ENCODE measurements at places on chromosomes 1 and 21. TPM values are rescaled to one million over a fixed set of nuclear protein-coding genes. Genes with fewer than 3 reads are reported as not detected.

- DNase-seq: no peak
Measured at GRCh38 chr1:2926447-2927055, 94.7 kb upstream of the ACTRT2 start.

- no peak for DNase-seq
Measured at GRCh38 chr1:51491166-51491981, 27.7 kb downstream of the EPS15 start.

DNA sequence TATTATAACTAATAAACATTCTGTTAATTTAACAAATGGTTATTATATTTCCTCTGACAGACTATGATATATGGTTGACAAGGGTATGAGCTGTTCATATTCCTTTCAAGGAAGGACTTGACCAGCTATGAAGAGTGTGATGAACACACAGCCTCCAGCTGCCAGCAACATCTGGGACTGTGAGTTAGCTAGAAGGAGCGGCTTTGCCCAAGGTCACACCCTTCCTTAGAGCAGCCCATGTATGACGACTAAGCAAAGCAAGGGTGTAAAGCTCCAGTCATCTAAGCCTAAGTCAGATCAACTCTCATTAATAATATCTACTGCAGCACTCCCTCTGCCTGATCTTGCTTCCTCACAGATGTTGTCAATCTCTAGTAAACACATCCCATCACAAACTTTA lies 355.4 kb downstream of the PLPP3 start:
- no peak for DNase-seq

DNA sequence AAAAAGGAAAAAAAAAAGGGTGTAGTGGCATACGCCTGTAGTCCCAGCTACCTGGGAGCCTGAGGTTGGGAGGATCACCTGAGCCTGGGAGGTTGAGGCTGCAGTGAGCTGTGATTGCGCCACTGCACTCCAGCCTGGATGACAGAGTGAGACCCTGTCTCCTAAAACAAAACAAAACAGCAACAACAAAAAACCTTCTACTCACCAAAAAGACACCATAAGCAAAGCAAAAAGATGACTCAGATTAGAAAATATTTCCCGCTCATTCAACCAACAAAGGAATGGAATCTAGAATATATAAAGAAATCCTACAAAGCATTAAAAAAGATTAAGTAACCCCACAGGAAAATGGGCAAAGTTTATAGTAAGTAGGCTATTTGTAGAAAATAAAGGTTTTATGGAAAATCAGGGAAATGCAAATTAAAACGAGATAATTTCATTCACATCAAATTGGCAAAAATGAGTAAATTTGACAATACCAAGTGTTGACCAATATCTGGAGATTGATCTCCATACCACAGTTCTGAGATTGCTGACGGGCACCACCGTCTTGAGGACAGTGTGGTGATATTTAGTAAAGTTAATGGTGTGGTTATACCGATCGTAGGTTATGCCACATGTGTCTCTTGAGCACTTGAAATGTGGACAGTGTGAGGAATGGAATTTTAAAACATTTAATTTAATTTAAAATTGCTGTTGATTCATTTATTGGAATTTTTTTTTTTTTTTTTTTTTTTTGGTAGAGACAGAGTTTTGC lies 54.0 kb downstream of the PIK3CD start:
- peak; percentile 52 for DNase-seq

GRCh38 chr21:34900376-34900775 lies 148.7 kb downstream of the RUNX1 start:
- no peak for DNase-seq

GRCh38 chr21:45533846-45534635 lies 8.2 kb downstream of the SLC19A1 start:
- no peak for DNase-seq

GRCh38 chr1:242826701-242827336 lies 302.3 kb upstream of the PLD5 start:
- peak; percentile 3 for DNase-seq

- DNase-seq: no peak
Measured at GRCh38 chr1:69246109-69246508, 321.6 kb upstream of the LRRC7 start.

The SYDE2 gene
- 5.2 TPM for total RNA-seq

The FOXD3 gene
- total RNA-seq: not detected

The L1TD1 gene
- total RNA-seq: under 0.01 TPM

The PRELP gene
- 1.4 TPM for total RNA-seq

Measured in fibroblast of the aortic adventitia (primary cell).